ENCODE measurements at places on chromosomes 16 and 17.

DNA sequence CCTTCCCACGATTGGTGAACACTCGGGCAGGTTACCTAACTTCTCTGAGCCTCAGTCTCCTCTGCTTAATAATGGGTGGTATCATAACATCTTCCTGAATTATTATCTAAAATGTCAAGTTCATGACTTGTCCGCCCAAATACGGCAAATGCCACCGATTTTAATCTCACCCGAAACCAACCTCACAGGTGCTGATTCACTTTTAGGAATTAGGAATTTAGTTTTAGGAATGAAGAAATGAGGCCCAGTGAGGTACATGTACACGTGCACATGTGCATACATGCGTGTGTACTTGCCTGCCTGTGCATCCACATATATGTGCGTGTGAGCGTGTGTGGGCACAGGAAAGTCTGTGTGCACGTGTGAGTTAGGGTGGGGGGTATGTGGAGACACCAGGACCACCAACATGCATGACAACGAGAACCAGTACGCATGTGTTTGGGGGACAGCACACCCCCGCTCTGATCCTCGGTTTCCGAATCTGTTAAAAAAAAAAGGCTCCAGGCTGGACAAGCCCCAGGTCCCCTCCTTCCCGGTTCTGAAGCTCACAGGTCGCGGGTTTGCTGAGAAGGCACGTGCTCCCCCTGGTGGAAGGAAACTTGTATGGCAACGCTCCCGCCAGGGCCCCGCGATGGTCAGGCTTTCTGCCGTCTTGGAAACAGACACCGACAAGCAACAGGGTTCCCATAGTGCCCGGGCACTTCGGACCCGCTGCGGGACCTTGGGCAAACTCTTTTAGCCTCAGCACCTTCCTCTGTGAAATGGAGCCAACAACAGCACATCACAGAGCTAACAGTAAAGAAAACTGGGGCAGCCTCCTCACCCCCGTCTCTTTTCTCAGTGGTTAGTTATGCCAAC is 219.2 kb downstream of the RBFOX3 start:
- peak; percentile 68 for DNase-seq

DNA sequence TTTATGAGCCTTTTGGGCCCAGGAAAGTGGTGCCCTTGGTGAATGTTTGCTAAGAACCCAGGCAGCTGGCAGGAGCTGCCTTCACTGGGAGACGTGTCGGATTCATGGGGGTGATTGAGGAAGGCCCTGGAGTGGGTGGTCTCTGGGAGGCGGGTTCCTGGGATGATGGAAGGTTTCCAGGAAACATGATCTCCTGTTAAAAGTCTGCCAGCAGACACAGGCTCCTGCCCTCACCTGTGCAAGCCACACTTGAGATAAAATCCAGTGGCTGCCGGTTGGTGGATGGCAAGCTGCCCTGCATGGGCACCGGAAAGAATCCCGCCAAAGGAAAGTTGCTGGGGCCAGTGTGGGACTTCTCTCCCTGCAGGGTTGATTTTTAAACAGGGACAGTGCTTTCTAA is 189.0 kb upstream of the CIBAR2 start:
- DNase-seq: no peak

GRCh38 chr17:80821546-80821945 is 170.1 kb upstream of the CHMP6 start:
- DNase-seq: no peak

GRCh38 chr17:15947271-15947670 is 2.3 kb downstream of the ADORA2B start:
- DNase-seq: peak; percentile 73

GRCh38 chr16:89037261-89038152 is 56.1 kb upstream of the ACSF3 start:
- DNase-seq: peak; percentile 29

- DNase-seq: no peak
These were observed 3.1 kb downstream of the HAGHL start for GRCh38 chr16:729768-730665.

GRCh38 chr16:25613931-25614330 is 77.8 kb upstream of the HS3ST4 start:
- no peak for DNase-seq

DNA sequence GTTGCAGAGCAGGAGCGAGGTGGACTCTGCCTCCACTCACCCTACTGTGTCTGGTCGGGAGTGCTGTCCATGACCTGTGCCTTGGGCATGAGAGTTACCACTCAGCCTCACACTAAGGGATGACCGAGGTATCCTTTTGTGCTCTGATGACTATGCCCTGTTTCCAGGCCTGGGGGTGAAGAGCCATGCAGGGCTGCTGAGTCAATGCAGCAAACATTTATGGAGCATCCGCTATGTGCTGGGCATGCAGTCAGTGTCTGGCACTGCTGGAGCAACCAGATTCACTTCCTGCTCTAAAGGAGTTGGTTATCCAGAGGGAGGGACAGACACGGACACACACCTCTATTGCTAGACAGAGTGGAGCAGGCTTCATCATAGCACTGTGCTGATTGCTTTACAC is 7.6 kb upstream of the HNF1B start:
- no peak for DNase-seq

DNA sequence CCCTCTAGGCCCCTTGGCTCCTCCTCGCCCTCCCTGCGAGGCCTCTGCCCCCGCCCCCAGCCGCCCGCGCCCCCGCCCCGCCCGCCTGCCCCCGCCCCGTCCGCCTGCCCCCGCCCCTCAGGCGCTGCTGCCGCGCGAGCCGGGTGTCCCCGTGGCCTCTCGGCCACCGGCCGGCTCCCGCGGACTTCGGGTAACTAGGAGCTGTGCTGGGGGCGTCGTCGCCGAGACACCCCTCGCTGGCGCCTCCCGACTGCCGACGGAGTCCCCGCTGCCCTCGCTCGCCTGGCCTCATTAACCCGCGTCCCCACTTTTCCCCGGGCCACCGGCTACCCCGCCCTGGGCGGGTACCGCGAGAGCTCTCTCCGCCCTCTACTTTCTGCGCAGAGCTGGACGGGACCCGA is at the start of gene TLCD1:
TSS of gene TLCD1 (minus strand) at position 8 of the 401 bp plus-strand sequence. CDS start 136 bp downstream, outside the sequence.
- DNase-seq: peak; percentile 47

- no peak for DNase-seq
These were observed 16.4 kb upstream of the GINS2 start for GRCh38 chr16:85704900-85705846.

GRCh38 chr16:85286066-85286831 is 174.0 kb upstream of the CIBAR2 start:
- DNase-seq: peak; percentile 80

- no peak for DNase-seq
These were observed 19.6 kb upstream of the RIPOR1 start for GRCh38 chr16:67509016-67509415.

GRCh38 chr16:85897382-85897781 is 1.6 kb upstream of the IRF8 start:
- no peak for DNase-seq

DNA sequence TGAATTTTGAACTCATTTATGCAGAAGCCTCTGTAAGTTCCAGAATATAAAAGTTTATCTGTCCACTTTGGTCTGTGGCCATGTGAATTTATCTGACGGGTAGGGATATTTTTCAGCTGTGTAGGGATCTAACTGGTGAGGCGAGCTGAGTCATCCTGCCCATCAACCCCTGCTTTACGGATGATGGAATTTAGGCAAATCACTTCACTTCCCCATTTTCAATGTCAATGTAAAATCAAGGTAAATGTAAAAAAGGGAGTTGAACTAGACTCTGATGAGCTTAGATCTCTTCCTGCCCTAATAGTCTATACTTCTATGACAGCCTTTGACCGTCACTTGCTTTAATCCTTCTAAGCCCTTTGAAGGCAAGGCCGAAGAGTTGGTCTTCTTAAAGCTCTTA is 2.6 kb downstream of the SLC16A6 start:
- DNase-seq: no peak

- no peak for DNase-seq
These were observed 2.6 kb downstream of the ADAP2 start for GRCh38 chr17:30924341-30924740.

DNA sequence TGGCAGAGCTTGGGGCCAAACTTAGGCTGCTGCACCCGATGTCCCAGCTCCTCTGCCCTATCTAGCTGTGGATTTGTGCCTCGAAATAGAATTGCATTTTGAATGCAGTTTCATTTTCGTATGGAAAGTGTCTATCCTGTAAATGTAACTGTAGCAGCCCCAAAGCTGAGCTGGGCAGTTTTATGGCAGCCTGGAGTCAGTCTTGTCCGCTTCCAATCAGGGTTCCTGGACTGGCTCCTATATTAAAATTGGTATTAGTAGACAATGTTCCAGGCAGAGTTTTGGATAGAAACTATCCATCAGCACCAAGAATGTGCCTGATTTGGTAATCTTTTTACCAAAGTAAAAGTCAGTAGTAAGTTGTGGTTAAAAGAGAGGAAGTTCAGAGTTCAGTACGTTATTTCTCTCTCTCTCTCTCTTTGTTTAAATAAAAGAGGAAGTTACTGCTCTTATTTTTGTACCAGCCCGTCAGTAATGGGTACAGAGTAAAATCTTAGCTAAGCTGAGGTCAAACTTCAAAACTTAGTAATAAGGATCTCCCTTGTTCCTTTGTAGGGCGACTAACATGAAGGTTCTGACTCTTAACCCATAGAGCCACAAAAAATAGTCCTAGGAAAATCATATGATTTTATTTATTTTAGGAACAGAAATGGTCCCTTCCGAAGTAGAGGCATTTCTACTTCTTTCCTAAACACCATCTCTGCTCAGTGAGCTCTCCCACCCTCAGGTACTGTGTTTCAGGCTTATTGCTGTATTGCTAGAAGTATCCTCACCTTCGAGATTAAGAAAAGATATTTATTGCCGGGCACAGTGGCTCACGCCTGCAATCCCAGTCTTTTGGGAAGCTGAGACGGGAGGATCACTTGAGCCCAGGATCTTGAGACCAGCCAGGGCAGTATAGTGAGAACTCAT is 28.0 kb downstream of the PRKCB start:
- DNase-seq: no peak

DNA sequence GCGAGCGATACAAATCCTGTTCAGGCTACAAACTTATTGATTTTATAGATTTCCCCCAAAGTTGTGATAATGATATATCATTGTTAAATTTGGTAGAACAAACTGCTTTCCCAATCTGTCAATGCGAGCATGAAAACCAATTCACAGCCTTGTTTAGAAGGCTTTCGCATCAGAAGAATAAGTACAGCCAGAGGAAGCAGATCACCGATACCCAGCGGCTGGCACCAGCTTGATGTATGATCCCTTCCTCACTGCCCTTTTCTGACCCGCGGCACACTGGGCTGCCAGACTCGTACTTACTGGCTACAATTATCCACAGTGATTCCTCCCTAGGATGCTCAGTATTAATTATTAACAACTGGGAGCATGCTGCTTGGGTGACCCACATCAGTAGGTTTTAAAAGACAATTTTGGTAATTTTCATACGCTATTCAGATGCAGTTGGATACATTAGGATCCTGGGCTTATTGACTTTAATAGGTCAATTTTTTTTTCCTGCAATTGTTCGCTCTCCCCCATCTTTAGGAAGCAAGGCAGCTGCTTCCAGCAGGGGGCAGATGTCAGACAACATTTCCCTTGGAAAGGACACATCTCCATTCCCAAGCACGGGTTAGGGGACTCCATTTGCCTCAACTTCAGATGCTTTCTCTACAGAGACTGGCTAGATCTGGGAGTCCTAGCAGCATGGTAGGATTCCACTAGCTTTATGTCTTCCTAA is 582.7 kb upstream of the PSMD7 start:
- DNase-seq: no peak

DNA sequence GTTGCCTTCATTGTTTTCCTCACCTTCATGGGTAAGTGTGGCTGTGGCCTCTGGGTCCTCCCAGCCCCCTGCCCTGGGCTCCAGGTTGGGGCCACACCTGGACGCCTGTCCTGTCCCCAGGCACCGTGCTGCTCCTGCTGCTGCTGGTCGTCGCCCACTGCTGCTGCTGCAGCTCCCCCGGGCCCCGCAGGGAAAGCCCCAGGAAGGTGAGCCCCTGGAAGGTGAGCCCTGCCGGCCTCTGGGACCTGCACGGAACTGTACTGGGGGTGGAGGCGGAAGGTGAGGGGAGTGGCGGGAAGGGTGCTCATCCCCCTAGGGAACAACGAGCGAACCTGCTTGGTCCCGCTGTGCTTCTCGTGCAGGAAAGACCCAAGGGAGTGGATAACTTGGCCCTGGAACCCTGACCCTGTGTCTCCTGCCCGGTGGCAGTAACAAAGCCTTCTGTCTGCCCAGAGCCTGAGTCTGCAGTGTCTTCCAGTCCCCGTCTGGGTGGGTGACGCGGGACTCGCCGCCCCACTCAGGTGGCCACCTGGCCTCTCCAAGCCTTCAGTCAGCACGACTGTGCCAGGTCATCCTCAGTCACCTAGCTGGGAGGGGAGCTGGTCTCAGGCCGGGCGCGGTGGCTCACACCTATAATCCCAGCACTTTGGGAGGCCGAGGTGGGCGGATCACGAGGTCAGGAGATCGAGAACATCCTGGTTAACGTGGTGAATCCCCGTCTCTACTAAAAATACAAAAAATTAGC is 831 bp downstream of the SMIM22 start:
- no peak for DNase-seq

- no peak for DNase-seq
These were observed 3.1 kb upstream of the SLC13A2 start for GRCh38 chr17:28470266-28470913.

- DNase-seq: no peak
These were observed 105.3 kb downstream of the SLC39A11 start for GRCh38 chr17:72987166-72987565.

- no peak for DNase-seq
These were observed 59.1 kb downstream of the PIPOX start for GRCh38 chr17:29102046-29102445.

DNA sequence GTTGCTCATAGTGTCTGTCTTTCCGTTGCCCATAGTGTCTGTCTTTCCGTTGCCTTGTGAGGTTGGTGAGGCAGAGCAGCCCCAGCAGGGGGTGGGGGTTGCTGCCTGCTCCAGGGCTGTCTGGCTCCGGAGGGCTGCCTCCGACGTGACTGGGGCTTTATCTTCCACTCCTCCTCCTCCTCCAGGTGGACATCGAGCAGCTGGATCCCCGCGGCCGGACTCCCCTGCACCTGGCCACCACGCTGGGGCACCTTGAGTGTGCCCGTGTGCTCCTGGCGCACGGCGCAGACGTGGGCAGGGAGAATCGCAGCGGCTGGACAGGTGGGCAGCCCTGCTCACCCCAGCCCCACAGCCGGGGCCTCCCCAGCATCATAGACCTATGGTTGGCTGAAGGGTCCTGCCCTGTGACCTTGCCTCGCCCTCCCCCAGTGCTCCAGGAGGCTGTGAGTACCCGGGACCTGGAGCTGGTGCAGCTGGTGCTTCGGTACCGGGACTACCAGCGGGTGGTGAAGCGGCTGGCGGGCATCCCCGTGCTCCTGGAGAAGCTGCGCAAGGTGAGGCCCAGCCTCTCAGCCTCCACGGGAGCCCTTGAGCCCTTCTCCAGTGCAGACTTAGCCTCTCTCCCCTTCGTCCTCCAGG is 14.7 kb downstream of the ANKRD13B start:
- no peak for DNase-seq

- DNase-seq: peak; percentile 9
These were observed 19.4 kb downstream of the TMEM94 start for GRCh38 chr17:75475851-75476250.

DNA sequence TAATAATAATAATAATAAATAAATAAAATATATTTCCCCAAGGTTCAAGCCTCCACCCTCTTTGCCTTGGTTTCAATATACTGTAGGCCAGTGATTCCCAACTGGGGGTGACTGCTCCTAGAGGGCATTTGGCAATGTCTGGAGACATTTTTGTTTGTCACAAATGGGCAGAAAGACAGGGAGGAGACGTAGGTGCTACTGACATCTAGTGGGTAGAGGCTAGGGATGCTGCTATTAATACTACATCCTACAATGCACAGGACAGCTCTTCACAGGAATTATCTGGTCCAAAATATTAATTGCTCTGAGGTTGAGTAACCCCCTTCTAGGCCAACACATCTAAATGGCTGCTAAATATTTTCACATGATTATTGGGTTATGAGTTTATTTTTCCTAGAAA is 12.8 kb upstream of the PRR14 start:
- DNase-seq: peak; percentile 42

- peak; percentile 90 for DNase-seq
These were observed 33.1 kb downstream of the ARL4D start for GRCh38 chr17:43431714-43432523.

Data from fibroblast of the aortic adventitia (primary cell).